Dermis blood vessel endothelial cell (primary cell): ENCODE measurements at places on chromosomes 7 and 10. TPM values are rescaled to one million over a fixed set of nuclear protein-coding genes. Genes with fewer than 3 reads are reported as not detected.

- peak; percentile 40 for DNase-seq
Observed at GRCh38 chr10:29585488-29585976, 49.2 kb downstream of the SVIL start.

DNA sequence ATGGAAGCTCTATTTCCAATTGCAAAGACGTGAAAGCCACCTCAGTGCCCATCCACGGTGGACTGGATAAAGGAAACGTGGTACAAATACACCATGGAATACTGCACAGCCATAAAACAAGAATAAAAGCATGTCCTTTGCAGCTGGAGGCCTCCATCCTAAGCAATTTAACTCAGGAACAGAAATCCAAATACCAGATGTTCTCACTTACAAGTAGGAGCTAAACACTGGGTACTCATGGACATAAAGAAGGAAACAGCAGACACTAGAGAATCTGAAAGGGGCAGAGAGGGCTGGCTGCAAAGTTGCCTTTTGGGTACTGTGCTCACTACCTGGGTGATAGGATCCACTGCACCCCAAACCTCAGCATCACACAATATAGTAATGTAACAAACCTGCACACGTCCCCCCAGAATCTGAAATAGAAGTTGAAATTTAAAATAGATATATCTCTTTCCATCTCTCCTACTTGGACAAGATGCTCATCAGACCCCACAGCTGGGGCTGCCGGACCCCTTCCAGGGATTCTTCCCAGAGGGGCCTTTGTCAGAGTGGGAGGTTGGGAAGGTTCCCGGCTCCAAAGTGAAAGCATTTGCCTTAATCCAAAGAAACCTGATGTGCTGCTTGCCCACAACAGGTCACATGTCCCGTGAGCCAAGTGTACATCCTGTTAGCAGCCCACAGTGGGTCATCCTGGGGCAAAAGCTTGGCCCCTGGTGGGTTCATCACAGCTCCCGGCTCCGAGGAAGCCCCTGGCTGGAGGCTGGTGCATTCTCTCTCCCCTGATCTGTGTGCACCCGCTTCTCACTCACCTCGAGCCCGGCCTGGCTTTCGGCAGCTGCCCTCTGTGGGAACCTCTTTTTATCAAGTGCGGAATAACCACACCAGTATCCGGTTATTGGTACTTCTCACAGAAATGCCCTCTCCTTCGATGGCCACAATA lies 172.3 kb upstream of the PPP2R2D start:
- no peak for DNase-seq

GRCh38 chr10:94011296-94011695 lies 17.6 kb downstream of the PLCE1 start:
- DNase-seq = no peak

GRCh38 chr7:80428161-80429054 lies 83.5 kb downstream of the GNAT3 start:
- DNase-seq = peak; percentile 69

DNA sequence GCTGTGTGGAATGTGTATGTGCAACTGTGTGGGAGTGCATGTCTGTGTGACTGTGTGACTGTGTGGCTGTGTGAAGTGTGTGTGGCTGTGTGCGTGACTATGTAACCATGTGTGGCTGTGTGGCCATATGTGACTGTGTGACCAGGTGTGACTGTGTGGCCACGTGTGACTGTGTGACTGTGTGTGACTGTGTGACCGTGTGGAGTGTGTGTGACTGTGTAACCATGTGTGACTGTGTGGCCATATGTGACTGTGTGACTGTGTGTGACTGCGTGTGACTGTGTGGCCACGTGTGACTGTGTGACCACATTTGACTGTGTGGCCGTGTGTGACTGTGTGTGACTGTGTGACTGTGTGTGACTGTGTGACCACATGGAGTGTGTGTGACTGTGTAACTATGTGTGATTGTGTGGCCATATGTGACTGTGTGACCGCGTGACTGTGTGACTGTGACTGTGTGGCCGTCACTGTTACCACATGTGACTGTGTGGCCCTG lies 502.9 kb downstream of the DNAJB6 start:
- no peak for DNase-seq

DNA sequence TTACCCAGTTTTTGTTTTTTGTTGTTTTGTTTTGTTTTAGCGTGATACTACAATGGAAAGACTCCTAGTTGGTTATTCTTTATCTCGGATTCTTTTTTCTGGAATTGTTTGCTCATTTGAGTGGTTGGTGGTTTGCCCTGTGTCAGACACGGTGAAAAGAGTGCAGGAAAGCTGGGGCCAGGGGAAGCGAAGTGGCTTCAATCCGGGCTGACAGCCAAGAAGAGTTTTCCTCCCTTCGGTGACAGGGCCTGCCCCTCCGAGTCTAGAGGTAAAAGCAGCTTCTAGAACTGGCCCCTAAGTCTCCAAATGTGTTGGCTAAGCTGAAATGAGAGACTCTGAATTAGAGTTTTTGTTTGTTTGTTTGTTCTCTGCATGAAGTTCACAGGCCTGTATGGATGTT lies 5.7 kb upstream of the AP5Z1 start:
- peak; percentile 68 for DNase-seq

SLC29A4 gene
- total RNA-seq = 1.0 and 2.7 TPM in 2 replicates

GLCCI1 gene
- 0.85 and 2.1 TPM in 2 replicates for total RNA-seq
